Skeletal muscle cell (primary cell): ENCODE measurements at places on chromosomes 7 and 10.
A peak's percentile ranks its signal among the peaks of the same experiment; 100 is the strongest.

- peak; percentile 36 for DNase-seq
Measured at GRCh38 chr7:114548081-114548980, 133.7 kb downstream of the FOXP2 start.

- no peak for DNase-seq
Measured at GRCh38 chr7:20896996-20897395, 110.3 kb upstream of the SP8 start.

- no peak for DNase-seq
Measured at GRCh38 chr7:120869700-120870099, 11.8 kb upstream of the TSPAN12 start.

GRCh38 chr10:129873351-129873750, 90.7 kb downstream of the EBF3 start:
- no peak for DNase-seq

DNA sequence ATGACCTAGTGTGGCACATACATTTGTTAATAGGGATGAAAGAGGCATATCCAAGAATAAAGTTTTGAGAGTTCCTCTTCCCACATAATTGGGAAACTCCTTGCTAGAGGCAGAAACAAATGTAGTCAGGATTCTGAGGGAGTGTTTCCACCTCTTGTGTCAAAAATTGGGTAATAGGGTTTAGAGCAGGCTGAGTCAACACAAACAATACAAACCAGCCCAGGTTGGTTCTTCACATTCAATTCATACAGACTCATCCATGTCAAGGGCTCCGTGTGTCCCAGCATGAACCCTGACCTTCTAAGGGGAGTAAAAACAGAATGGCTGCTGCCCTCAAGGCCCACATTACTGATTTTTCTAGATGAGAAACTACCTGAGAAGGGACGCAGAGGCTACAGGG, 75.3 kb downstream of the GLI3 start:
- peak; percentile 36 for DNase-seq

- DNase-seq, result no peak
Measured at GRCh38 chr7:152000191-152000590, 25.3 kb upstream of the GALNT11 start.

DNA sequence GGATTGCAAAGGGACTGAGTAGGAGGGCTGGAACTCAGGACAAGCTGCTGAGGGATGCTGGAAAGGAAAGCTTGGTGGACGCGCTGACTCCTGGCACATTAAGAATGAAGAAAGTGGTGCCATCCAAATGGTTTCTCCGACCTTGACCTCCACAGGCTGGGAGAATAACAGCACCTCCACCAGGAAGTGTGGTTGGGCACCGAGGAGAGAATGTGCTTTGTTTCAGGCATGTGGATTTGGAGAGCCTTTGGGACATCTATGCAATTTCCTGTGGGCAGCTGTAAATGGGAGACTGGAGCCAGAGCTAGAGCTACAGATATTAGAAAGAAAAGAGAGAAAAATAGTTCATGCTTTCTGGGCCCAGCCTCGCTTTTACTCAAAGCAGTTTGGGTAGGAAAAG, 29.8 kb upstream of the HABP2 start:
- no peak for DNase-seq

GRCh38 chr10:77643795-77644468, 6.3 kb upstream of the KCNMA1 start:
- no peak for DNase-seq

DNA sequence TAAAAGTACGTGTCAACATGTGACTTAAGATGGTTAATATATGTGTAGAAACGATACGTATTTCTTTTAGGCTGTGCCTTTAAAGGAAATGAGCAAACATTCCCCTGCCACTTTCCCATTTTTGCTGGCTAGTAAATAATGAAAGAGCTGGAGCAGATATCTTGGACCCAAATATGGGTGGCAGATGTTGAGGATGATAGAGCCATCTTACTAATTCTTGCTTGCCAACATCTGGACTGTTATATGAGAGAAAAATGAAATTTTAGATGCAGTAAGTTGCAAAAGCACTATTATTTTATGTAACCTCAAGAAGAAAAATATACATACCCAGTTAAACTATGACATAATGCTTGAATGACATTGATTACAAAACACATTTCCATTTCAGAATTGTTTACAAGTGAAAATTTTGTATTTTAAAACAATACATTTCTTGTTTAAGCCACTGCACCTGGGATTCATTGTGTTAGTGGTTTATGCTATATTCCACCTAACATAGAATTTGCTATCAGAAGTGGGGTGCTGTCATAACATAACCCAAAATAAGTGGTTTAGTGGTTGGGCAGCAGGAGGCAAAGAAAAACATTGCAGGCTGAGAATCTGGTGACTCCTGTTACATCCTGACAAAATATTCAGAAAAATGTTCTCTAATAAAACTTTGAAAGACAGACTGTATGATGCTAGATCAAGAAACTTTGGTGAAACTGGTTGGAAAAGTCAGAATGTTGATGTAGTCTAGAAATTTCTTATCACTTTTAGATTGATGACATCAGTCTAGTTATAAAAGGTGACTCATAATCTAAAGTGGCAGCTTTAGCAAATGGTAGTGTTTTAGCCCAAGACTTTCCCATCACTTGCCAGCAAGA, 305.0 kb downstream of the PTEN start:
- no peak for DNase-seq

GRCh38 chr7:109996927-109997326, 1094.0 kb upstream of the LRRN3 start:
- no peak for DNase-seq

GRCh38 chr7:128443831-128444600, 11.7 kb upstream of the HILPDA start:
- no peak for DNase-seq

- DNase-seq, result peak; percentile 95
Measured at GRCh38 chr7:30504301-30505173, at the start of gene GGCT. Gene GGCT (minus strand): TSS chr7:30504829. CDS start chr7:30504709, 120 bp downstream.

- no peak for DNase-seq
Measured at GRCh38 chr7:16399916-16400892, 21.1 kb downstream of the CRPPA start.

GRCh38 chr10:27745732-27746396, at the start of gene MKX:
Gene MKX (minus strand): TSS chr10:27745819. CDS start chr10:27743415, 2,404 bp downstream.
- no peak for DNase-seq

DNA sequence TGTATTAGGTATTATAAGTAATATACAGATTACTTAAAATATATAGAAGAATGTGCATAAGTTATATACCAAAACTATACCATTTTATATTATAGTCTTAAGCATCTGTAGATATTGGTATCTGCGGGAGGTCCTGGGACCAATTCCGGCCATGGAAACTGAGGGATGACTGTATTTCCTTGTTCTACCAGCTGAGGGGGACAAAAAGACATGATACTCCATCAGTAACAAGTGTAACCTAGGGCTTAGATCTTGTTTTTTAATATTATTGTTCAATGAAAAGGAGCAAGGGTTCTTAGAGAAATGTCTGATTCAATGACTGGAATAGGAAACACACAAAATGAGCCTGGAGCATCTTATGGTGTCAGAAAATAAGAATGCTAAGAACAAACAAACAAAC, 752.5 kb downstream of the CCSER2 start:
- DNase-seq, result no peak

- DNase-seq, result no peak
Measured at GRCh38 chr7:32023376-32023775, 46.8 kb downstream of the PDE1C start.

GRCh38 chr10:36194276-36194675, 552.2 kb upstream of the FZD8 start:
- no peak for DNase-seq

- DNase-seq, result no peak
Measured at GRCh38 chr7:2117646-2118045, 115.1 kb downstream of the MAD1L1 start.

GRCh38 chr10:59839576-59839975, 66.8 kb downstream of the CCDC6 start:
- DNase-seq, result no peak

DNA sequence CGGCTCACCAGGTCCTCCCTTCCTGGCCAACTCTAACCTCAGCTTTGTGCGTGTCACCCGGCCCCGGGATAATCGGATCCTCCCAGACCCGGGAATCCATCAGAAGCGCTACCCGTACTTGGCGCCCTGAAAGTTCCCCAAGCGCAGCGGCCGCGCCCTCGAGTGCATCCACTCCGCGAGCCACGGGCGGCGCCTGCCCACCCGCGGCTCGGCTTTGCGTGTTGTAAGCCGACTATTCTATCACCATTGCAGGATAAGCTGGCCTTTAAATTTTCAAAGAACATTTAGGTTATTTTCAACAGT, 35.7 kb upstream of the EBLN1 start:
- DNase-seq, result no peak

- no peak for DNase-seq
Measured at GRCh38 chr7:81637534-81637933, 132.3 kb downstream of the HGF start.

GRCh38 chr7:91082038-91082437, 182.2 kb upstream of the FZD1 start:
- peak; percentile 51 for DNase-seq

DNA sequence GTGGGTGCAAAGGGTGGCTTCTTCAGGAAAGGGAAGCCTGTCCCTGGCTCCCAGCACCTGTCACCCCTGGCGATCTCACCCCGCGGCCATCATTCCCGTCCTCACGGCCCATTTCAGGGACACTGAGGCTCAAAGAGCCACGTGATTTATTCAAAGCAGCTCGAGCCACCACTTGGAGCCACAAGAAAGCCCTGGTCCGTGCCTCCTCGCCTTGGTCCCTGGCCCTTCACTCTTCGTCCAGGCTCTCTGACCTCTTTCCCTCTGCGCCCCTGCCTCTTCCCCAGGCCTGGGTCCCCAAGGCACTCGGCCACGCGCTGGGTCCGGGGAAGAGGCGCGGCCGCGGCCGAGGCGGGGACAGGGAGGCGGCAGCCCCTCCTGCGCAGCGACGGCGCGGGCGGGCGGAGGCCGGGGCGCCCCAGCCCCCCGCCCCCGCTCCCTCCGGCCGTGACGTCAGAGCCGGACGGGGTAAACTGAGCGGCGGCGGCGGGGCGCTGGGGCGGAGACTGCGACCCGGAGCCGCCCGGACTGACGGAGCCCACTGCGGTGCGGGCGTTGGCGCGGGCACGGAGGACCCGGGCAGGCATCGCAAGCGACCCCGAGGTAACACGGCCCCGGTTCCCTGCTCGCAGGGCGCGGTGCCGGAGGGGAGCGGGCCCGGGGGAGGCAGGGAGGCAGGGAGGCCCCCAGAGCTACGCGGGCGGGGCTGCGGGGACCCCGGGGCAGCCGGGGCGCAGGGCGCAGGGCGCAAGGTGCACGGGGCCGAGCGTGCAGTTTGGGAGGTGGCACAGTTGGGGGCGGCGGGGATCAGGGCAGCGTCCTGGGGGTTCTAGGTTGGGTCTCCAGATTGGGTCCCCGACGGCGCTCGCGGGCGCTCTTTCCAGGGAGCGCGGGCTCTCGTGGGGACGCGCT, at the start of gene SLC18A2:
TSS of gene SLC18A2 (plus strand) at position 494 of the 909 bp plus-strand sequence. CDS start 580 bp downstream, outside the sequence.
- no peak for DNase-seq

DNA sequence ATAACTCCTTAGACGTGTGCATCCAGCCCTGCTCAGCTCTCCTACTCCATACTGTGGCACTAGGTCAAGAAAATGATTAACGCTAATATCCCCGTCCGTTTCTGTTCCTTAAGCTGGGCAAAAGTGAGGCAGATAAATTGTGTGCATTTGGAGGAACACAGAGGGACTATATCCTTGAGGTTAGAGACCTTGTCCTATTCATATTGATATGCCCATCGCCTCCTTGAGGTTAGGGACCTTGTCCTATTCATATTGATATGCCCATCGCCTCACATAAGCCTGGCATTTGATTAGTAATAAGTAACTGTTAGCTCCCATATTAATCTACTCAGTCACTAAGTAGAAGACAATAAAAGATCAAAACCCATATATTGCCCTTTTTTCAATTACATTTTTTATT, 12.9 kb upstream of the TAX1BP1 start:
- DNase-seq, result no peak

- peak; percentile 16 for DNase-seq
Measured at GRCh38 chr10:115665549-115665948, 572.4 kb downstream of the ATRNL1 start.

DNA sequence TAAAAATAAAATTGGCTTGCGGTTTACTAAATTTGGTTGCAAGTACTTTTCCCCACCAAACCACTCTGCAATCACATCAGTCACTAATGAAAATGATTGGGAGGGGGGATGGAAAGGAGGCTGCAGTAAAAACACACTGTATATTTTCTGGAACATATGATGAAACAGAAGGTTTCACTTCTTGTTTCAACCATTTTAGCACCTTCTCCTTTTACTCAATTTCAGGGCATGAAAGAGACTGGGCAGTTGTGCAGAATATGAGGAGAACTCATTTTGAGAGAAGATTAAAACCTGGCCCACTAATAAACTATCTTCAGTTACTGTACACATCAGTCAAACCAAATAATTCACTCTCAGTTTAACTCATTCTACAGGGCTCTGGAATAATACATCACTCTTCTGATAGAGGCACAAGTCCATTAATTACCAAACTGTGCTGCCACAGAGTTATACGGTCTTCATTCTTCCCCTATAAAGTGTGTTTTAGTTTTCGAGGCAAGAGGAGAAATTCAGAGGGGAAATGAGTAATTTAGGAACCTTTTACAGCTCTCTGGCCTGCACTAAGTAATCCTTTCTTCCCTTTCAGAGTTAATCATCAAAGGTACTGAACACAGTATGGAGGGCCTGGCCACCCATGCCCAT, 25.5 kb downstream of the JAZF1 start:
- DNase-seq, result no peak

DNA sequence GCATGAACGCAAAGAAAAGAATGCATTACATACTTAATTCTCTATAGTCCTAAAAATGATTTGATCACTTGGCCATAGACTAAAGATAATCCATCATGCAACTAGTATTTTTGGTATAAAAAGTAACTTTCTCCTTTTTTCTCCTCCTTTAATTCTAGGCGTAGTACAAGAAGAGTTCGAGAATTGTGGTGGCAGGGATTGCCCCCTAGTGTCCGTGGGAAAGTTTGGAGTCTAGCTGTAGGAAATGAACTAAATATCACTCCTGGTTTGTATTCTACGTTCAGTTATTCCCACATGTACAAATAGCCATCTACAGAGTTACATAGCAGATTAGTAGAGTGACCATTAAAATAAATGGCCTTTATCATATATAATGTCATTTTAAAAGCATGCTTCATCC, 45.5 kb upstream of the HELLS start:
- DNase-seq, result no peak

- no peak for DNase-seq
Measured at GRCh38 chr7:98211676-98212531, 665 bp downstream of the BHLHA15 start.

- no peak for DNase-seq
Measured at GRCh38 chr7:41428381-41428780, 274.5 kb downstream of the INHBA start.

DNA sequence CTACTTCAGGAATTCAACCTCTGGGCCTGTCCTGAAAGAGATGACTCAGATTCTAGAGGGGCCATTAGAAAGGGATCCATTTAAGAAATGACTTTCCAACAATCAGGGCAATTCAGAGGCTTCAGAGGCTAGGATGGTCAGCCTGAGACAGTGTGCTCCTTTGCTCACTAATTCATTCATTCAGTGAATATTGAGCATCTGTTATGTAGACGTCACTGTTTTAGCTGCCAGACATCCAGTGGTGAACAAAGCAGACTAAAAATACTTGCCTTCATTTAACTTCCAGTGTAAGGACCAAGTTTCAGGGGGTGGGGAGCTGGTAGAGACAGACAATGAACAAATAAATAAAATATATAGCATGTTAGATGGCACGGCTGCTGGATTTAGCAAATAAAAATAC, 1.6 kb downstream of the KIAA1217 start:
- DNase-seq, result no peak
